Effector CD8-positive, alpha-beta T cell (primary cell): ENCODE measurements at places on chromosomes 7 and 10.

GRCh38 chr10:93461807-93462178, 20.3 kb downstream of the MYOF start:
- DNase-seq = no peak

DNA sequence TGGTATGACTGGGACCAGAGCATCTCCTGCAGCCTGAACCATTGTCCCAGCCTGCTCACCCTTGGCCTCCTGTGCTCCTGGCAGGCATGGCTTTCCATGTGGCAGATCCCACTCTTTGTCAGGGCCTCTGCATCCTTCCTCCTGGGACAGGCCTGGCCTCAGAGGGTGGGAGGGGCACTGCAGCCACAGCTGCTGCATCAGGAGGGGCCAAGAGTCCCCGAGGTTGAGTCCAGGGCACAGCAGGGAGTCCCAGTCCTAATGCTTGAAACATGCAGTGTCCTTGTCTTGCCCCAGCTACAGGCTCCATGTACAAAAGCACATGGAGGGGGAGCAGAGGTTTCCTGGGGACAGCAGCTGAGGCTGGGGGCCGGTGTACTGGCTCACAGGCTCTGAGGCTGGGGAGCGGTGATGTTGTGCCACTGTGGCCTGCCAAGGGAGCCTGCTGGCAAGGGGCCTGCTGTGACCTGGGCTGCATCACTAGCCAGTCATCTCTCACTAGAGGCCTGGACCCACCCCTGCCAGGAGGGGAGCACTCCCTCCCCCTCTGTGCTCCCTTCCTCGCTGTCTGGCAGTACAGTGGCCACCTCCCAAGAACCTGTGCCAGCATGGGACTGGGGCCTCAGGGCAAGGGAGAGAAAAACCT, 144.8 kb downstream of the ZNF248 start:
- DNase-seq = no peak

- DNase-seq = no peak
Observed at GRCh38 chr7:158396982-158397862, 190.4 kb downstream of the PTPRN2 start.

- DNase-seq = no peak
Observed at GRCh38 chr10:6167456-6167855, 35.3 kb upstream of the PFKFB3 start.

- DNase-seq = no peak
Observed at GRCh38 chr10:62746951-62747729, 57.4 kb upstream of the ADO start.

DNA sequence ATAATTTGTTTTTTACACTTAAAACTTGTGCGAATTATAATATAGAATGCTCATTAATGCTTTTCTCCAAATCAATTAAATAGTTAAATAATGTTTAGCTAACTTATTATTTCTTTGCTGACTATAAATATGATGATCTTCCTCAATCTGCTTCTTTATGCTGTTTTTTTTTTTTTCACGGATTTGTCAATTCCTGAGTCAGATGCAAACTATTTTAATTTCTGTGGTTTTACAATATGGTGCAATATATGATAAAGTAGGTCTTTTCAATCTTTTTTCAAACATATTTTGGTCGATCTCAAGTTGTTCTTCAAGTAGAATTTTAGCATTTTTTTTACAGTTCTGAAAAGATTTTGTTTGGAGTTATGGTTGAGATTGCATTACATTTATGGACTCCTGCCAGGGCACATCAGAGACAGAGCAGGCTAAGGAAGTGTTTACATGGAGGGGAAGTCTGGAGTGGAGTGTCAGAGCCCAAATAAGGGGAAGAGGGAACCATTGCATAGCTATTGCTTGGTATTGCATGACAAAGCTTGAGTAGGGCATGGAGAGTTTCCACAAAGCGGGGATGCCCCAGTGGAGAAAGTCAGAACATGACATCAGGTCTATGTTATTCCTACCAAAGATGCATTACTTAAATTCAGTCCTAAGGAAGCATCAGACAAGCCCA, 204.4 kb downstream of the OTUD1 start:
- no peak for DNase-seq

DNA sequence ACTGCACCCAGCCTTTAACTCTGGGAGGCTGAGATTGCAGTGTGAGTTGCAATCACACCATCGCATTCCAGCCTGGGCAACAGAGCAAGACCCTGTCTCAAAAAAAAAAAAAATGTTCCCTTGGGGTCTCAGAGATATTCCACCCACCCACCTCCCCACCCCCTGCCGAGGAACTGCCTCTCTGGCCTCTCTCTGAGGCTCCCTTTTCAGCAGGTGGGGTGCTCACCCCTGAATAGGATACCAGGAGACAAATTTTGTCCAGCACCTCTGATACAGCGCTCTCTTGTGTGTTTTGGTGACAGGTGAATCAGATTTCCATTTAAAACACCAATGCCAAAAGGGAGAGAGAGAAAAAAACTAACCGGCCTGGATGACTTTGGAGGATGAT, 92.6 kb upstream of the KIF5B start:
- no peak for DNase-seq

DNA sequence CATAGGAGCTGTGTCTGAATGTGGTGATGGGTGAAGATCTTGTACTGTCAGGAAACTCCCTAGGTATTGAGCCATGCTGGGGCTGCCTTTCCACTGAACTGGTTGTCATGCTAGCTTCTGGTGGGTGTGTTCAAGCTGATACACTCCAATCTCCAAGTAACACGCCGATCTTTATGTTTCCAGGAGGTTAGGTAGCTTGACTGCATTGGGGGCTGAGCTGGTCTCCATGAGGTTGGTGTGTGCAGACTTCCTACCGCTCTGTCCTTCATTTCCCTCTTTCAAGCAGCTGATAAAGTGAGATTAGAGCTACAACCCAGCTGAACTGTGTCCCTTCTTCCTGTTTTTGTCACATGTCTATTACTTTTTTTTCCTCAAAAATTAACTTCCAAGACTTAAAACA, 265.5 kb downstream of the ANKRD30A start:
- DNase-seq = no peak

GRCh38 chr10:119431034-119431772, 111.3 kb downstream of the RGS10 start:
- DNase-seq = no peak

GRCh38 chr10:110279407-110279986, 25.2 kb downstream of the SMNDC1 start:
- peak; percentile 23 for DNase-seq

- no peak for DNase-seq
Observed at GRCh38 chr7:100163006-100163531, 4.5 kb upstream of the TRAPPC14 start.

DNA sequence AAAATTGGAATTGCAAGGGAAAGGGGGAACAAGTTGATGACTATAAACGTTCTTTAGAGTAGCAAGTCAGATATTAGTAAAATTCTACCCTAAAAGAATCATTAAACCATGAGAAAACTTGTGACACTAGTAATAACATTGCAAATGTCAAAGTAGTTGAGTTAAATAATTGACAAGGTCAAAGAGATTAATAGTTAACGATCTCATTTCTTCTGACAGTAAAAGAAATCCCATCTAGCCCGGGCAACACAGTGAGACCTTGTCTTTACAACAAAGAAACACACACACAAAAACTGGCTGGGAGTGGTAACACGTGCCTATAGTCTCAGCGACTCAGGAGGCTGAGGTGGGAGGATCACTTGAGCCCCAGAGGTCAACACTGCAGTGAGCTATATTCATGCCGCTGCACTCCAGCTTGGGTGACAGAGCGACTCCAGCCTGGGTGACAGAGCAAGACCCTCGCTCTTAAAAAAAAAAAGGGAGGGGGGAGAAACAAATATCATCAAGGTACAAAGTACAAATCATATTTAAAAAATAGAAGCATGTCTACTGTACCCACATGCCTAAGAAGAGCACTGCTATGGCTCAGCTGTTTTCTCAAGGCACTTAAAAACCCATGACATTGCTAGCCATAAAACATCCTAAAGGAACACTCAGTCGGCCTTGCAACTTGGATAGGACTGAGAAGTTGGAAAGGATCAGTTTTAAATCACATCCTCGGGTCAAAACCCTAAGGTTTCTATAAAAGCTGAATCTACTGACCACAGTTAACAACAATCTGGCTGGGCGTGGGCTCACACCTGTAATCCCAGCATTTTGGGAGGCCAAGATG, 401.1 kb downstream of the PARD3 start:
- no peak for DNase-seq
